NCI-H774 (cell line): ENCODE measurements at places on chromosomes 6 and 20.

- DNase-seq = no peak
Observed at GRCh38 chr6:12160326-12160725, 129.8 kb upstream of the EDN1 start.

DNA sequence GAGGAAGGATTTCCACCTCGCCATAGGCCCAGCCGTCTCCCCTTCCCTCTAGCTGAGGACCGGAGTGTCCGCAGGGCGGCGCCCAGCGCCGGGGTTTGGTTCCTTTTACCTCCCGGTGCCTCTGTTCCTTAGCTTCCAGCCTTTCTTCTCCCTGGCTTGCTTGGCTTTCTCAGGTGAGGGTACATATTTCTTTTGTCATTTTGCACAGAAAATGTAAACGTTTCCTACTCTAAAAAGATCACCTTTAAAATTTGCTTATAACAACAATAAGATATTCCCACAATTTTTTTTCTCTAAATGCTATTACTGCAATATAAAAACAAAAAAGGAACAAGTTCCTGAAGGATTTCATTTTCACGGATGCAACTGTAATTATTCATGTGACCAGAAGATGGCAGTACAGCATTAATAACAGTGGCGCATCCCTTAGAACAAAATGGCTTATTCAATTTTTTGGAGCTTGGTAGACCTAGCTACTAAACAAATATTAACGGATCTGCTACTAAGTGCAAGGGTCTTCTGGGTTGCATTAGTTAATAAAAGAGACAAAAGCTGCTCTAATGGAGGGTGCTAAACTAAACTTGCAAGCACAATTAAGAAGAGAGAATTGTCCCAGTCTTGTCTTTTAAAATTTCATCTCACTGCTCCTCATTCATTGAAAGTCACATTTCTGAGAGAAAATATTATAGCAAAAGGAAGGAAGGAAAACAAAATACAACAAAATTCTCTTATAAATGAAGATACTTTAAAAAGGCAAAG lies 172.9 kb downstream of the ADGRG6 start:
- DNase-seq = peak; percentile 15

DNA sequence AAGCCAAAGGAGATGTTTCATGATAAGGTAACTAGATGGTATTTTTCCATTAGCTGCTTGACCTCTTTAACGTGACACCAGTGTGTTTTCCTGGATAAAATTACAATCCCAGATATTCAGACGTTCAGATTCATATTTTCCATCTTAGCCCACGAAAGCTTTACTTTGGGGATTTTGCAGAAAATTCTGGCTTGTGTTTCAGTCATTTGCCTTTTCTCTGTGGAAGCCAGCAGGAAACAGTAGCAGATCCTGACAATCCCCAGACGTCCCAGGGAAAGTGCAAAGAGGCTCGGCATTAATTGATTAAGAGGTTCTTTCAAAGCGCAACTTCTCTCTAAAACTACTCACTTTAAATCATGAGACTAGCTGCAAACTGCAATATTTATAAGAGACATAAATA lies 243.6 kb downstream of the UST start:
- DNase-seq = no peak

GRCh38 chr6:100998111-100998510 lies 117.0 kb upstream of the ASCC3 start:
- no peak for DNase-seq

GRCh38 chr20:60900618-60901017 lies 351.4 kb upstream of the CDH4 start:
- no peak for DNase-seq

DNA sequence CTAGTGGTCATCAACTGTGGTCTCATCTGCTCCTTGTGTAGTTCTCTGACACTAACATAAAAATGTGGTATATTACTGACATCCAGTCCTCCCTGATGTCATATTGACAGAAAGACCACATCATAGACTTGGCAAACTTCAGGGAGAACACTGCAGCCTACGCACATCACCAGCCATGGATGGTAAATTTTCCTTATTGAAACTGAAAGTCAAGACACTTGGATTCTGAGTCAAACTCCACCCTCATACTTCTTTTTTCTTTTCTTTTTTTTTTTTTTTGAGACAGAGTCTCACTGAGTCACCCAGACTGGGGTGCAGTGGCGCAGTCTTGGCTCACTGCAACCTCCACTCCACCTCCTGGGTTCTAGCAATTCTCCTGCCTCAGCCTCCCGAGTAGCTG lies 25.4 kb downstream of the NDRG3 start:
- DNase-seq = no peak

DNA sequence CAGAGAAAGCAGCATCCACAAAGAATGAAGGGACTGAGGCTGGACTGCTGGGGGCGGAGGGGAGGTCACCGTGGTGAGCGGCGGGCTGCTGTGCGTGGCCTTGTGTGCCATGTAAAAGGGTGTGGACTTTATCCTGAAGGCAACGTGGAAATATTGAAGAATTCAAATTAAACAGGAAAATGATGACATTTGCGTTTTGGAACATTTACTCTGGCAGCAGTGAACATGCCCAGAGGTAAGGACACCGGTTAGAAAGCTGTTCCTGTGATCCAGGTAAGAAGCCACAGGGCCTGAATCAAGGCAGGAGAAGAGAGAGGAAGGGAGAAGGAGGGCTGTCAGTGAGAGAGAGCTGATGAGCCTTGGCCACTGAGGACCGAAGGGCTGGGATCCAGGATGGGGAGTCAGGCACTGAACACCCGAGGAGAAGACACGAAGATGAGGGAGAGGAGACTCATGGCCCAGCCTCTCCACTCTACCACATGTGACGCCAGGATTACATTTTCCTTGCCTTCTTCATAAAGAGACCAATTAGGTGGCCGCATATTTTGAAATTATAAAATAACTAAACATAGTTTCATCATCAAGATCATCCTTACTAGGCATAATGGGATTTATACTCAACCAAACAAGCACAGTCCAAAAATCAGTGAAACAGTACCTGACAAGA lies 58.4 kb downstream of the TRAM2 start:
- DNase-seq = no peak

GRCh38 chr20:48818481-48818987 lies 9.3 kb downstream of the PREX1 start:
- no peak for DNase-seq

DNA sequence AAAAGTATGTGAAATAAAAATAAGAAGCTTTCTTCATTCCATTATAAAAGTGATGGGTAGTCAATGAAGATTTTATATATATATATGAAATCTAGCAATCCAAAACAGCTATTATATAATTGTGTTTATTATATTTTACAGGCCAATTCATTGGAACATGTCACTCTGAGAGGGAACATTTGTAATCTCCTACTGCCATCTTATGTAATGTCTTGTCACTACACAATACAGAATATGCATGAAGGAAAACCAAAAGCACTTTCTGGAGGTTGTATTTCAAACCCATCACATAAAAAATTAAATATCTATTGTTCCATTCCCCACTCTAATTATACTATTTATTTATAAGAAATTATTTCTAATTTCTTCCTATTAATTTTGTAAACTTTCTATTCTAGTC lies 31.5 kb upstream of the IRAK1BP1 start:
- peak; percentile 7 for DNase-seq

DNA sequence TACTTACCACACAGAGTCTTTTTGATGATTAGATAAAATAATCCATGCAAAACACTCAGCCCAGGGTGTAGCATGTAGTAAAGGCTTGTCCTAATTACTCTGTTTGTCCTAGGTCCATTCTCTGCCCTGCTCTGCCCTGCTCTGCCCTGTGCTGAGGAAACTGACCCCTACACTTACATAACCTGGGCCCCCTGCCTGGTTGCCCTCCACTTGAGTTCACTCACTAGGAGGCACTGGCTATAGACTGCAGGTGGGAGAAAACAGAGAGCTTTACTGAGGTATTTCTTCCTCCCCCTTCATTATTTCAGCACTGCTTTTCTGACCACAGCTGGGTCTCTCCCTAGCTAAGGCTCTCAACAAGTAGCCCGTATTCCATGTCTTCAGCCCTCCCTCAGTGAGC lies 70.9 kb upstream of the TBX18 start:
- DNase-seq = no peak

- DNase-seq = peak; percentile 55
Observed at GRCh38 chr6:75204217-75204958, 1.5 kb downstream of the COL12A1 start.

DNA sequence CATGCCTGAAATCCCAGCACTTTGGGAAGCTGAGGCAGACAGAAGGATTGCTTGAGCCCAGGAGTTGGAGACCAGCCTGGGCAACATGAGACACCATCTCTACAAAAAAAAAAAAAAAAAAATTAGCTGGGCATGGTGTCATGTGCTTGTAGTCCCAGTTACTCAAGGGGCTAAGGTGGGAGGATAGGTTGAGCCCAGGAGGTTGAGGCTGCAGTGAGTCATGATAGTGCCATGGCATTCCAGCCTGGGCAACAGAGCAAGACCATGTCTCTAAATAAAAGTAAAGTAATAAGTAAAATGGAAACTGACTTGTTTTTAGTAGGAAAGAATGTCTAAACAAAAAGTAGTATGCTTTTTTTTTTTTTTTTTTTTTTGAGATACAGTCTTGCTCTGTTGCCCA lies 240.7 kb downstream of the ARID1B start:
- DNase-seq = no peak

GRCh38 chr6:12034837-12035236 lies 22.7 kb downstream of the HIVEP1 start:
- no peak for DNase-seq

- DNase-seq = peak; percentile 91
Observed at GRCh38 chr6:31834367-31835250, 7.1 kb downstream of the HSPA1B start.

DNA sequence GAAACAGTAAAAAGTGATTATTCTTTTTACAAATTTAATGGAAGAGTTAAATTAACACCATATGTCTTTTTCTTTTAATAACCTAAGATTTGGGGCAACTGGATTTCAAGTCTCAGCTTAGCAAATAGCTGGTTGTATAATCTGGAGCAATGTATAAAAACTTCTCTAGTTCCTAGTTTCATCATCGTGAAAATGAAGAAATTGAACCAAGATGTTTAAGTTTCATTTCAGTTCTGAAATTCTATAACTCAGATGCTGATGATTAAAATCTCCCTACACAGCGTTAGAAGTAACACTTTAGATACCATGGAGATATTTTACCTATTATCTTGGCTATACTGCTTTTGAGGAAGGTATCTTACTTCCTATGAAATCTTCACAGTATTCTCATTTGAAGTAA lies 252.0 kb downstream of the KIF16B start:
- DNase-seq = no peak

- DNase-seq = no peak
Observed at GRCh38 chr6:155850408-155850841, 394.8 kb upstream of the NOX3 start.

DNA sequence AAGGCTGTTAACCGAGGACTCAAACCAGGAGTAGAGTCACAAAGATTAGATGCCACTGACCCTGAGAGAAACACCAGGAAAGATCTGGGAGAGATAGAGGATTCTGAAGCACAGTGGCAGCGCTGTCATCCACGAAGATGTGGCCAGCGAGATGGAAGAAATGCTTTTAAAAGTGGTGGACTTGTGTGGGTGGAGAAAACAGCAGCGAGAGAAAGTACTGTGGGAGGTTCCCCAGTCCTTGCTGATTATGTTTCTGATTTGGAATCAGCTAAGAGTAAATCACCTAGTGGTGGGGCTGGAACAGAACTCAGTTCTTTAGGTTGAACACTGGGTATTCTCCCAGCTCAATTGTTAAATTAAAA lies 435 bp upstream of the ZNF322 start:
- no peak for DNase-seq

DNA sequence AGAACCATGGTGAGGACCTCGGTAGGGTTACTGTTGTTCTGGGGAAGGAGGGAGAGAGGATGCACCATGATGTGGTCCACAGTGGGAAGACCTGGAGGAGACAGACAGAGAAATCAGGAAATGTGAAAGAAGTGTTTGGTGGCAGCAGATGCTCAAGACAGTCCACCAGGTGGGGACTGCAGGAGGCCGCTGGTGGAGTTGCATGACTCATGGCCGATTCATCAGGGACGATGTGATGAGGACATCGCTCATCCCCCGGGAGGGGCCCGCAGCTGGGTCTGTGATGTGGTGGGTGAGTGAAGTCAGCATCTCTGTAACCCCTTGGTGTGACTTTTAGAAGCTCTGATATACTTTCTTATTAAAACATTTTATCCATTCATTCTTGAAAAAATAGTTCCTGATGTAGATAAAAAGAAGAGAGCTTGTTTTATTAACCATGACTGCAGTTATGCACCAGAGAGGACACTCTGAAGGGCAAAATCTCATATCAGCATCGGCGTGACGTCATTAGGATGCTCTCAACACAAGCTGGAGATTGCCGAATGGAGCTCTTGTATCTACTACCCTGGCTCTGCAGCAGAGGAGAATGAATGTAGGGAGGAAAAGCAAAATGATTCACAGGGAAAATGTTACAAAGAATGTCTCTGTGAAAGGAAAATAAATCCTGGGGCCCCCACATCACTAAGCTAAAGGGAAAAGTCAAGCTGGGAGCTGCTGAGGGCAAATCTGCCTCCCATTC lies 71.2 kb downstream of the RAMACL start:
- no peak for DNase-seq

- no peak for DNase-seq
Observed at GRCh38 chr6:170017603-170018320, 266.3 kb downstream of the ERMARD start.

- DNase-seq = no peak
Observed at GRCh38 chr6:52790861-52791260, 12.8 kb downstream of the GSTA1 start.

DNA sequence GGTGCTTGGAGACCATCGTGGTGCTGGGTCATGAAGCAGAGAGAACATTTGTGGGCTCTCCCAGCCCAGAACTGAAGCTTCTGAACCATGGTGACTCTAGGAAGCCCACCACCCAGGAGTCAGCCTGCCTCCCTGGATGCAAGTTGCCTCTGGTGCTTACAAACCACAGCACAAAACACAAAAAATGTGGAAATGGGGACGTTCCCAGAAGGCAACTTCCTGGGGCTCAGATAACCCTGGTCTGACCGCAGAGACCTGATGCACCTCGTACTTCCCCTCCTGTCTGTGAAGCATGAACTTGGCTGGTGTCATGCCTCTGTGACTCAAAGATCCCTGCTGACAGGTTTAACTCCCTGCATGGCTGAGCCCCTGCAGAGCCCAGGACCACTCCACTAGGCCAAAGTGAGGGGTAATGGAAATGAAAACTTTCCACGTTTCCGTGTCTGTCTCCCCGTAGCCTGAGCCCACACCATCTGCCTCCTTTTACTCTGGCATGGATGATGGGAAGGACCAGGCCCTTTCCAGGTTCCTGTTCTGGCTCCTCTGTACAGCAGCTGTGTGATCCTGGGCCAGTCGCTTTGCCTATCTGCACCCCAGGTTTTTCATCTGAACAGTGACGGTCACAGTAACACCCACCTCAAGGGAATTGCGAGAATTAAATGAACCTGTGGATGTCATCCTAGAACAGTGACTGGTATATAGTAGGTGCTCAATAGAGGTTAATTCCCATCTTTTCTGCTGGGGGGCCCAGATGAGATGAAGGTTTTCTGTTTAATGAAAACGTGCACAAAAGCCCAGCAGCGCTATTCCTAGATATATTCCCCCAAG lies 57.7 kb downstream of the PPP1R16B start:
- no peak for DNase-seq

- DNase-seq = no peak
Observed at GRCh38 chr6:149405823-149406765, 6.0 kb downstream of the SUMO4 start.

- DNase-seq = no peak
Observed at GRCh38 chr20:35091816-35092523, 637 bp downstream of the TRPC4AP start.
